ENCODE measurements at places on chromosomes 5 and 9.

DNA sequence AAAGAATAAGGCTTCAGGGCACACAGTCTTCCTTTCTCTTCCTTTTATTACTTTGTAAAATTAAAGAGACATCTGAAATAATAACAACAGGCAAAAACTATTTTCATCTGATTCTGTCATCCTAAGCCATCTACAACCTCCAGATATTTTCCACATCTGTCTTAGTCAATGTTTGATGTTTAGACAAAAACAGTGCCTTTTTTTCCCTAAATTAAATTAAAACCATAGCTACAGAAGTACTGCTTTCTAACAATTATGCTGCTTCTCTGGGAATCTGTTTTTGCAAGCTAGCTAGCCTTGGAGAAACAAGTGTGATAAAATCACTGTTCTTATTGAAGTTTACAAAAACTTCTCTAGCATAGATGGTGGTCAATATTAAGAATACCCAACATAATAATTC, 95.4 kb downstream of the KIAA0825 start:
- no peak for DNase-seq

DNA sequence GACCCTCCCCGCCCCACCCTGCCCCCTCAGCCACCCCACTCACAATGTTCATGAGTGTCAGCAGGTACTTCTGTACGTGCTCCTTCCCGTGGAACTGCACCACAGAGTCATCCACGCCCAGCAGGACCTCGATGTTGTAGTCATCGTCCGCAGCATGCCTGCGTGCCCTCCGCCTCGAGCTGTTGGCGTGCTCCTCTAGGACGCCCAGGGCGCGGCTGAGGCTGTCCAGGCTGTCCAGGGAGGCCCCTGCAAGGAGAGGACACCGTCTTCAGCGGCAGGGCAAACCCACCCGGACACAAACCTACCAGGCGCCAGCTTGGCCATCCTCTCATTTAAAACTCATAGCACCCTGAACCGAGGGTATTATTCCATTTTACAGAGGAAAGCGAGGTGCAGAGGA, 137.8 kb downstream of the ADAMTS2 start:
- no peak for DNase-seq

- DNase-seq, result no peak
These were observed 22.8 kb upstream of the DUSP1 start for GRCh38 chr5:172793577-172794488.

DNA sequence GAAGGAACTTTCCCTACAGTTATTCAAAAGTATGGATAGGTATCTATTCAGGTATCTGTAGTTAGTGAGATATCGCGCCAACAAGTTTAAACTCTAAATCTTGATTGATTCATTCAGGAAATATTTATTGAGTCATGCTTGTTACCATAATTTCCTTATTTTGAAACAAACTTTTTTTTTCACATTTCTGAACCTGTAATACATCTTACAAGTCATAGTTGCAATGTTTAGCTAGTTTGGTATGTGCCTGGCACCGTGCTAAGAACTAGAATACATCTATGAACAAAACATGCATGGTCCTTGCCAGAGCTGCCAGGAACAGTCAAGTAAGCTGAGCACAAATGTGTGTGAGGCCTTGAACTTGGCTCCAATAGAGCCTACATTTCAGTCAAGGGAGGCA, 226.4 kb downstream of the PCSK5 start:
- no peak for DNase-seq

GRCh38 chr5:74063821-74064220, 437.8 kb downstream of the ARHGEF28 start:
- DNase-seq, result no peak

DNA sequence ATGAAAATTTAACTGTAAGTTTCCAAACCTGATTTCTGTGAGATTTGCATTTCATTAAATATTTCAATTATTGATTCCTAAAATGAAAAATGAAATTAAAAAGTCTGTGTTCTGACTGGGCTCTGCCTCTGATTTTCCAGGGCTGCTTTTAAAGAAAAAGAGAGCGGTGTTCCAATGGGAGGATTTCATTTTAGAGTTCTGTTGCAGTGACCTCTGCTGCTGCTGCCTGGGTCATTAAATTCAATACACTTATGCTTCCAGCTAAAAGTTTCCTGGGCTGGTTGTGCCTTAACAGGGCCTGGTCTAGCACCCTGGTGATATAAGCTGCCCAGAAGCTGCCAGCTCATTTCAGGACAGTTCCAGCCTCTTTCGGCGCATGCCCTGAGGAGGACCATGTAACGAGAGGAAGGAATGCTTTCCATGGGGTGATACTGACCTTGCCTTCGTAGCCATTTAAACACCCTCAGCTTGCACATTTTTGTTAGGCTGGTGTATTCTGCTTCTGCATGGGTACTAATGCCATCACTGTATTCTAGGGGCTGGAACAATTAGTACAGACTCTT, 93.3 kb downstream of the TMEM174 start:
- no peak for DNase-seq

DNA sequence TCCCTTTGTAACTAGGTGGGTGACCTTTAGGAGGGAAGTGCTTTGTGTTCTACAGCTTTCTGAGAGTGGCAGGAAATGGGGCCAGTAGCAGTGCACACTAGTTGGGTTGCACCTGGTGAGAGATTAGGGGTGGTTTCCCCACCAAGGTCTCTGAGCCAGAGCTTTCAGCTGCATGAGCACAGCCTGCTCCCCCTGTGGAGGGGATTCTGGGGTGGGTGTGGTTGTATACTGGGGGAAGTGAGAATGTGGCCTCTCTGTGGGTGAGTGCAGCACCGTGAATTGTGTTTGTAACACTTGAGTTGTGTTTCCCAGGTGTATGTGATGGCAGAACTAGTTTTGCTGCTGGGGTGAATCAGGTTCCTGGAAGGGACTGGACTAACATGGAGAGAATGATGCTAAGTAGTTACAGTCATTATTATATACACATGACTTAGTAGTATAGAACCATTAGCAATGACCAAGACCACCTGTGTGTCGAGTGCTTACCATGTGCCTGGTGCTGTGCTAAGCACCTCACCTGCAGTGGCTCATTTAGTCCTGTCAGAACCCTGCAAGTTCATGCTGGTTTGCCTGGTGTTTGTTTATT, 11.8 kb upstream of the CXXC5 start:
- DNase-seq, result no peak

GRCh38 chr9:136629879-136630661, 32.6 kb upstream of the EGFL7 start:
- peak; percentile 60 for DNase-seq

DNA sequence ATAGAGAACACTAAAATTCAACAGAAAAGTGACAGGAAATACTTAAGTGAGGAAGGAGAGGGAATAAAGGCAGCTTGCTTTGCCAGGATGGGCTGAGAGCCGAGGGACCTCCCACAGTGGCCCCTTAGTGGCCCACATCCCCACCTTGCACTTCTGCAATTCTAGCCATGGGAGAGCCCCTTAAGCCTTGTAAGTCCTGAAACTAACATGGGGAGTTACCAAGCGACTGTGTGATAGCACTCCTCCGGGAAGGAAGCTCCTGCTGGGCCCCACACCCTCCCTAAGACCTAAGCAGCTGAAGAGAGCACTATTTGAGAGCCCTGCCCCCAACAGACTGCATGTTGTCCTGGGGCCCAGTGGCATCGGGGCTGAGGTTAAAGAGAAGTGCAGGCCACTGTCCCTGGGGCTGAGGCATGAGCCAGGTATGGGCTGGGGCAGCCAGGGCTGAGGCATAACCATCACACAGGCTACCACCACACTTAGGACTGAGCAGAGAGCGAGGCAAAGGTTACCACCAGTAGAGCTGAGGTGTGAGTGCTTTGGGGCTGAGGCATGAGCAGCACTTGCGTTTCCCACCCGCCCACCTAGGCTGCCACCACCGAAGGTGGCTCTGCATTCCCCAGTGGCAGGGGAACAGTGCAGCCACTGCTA, 301.8 kb upstream of the TRPC7 start:
- DNase-seq, result no peak

GRCh38 chr5:169412831-169413230, 111.9 kb upstream of the SLIT3 start:
- no peak for DNase-seq

- DNase-seq, result no peak
These were observed 304.0 kb upstream of the TARS1 start for GRCh38 chr5:33136785-33137184.

GRCh38 chr5:177455036-177455660, 8.5 kb downstream of the PRR7 start:
- peak; percentile 88 for DNase-seq

- no peak for DNase-seq
These were observed 78.3 kb upstream of the HCN1 start for GRCh38 chr5:45774528-45774927.

DNA sequence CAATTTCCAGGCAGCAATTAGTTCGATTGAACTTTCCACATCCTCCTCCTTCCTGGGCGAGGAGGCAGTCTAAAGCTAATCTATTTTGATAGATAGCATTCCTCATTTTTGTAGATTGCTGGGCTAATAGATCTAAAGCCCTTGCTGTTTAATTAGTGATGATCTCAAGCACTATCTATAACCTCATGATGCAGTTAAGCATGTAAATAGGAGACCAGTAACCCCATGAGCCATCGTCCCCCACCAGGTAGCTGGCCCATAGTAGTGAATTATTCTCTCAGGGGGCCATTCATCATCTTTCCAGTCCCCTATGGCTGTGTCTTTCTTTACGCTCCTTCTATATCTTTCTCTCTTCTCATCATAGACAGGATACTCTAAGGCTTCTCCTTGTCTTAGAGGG, 14.9 kb downstream of the CEL start:
- no peak for DNase-seq

DNA sequence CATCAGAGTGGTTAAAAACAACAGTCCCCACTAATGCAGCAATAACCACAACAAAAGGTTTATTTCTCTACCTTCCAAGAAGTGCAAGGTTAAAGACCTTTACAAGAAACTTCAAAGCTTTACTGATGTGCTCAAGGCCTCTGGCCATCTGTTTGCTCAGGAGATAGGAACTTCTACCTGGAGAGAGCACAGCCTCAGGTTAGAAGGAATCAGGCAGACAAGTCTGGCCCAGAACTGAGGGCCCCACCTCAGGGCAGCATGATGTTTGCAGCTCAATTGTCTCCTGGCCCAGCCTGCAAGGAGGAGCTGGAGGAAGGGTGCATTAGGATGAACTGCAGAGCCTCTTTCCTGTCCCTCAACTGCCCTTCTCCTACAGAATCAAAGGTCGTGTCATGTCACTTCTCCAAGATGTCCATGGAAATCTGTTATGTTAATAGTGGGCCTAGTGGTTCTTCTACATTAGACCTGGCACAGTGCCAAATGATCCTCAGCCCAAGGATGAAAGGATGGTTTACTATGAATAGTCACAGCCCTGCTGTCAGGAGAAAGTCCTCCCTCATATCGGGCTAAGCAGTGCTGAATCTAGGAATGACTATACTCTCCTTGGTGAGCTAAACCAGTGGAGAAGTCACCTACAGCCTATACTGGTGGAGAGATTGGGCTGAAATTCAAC, 98.9 kb upstream of the NTRK2 start:
- no peak for DNase-seq

GRCh38 chr5:28369418-28369817, 1331.0 kb upstream of the CDH9 start:
- DNase-seq, result no peak

- DNase-seq, result no peak
These were observed 123.6 kb upstream of the ZNF608 start for GRCh38 chr5:124870070-124870469.

DNA sequence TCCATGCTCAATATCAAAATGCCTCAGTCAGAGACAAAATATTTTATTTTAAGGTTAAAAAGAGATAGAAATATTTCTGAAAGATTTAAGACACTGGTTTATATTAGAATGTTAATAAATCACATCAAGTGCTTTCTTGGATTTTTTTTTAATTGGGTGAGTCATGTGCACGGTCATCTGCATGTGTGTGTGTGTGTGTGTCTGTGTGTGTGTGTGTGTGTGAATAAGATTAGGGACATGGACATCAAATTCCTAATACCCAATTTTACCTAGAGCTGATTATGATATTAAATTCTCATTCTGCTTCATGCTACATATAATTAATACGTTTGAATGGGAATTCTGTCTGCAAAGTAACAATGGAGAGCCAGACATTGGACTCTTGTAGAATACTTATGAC, 122.9 kb downstream of the BASP1 start:
- DNase-seq, result no peak

GRCh38 chr9:91155746-91156376, 205.9 kb downstream of the AUH start:
- DNase-seq, result no peak
